ENCODE measurements at places on chromosomes 12 and 14.
A peak's percentile ranks its signal among the peaks of the same experiment; 100 is the strongest.

GRCh38 chr12:16063726-16064125 is 152.6 kb downstream of the DERA start:
- no peak for DNase-seq

GRCh38 chr12:31323391-31324115 is 2.4 kb downstream of the SINHCAF start:
- peak; percentile 54 for DNase-seq

GRCh38 chr14:41461380-41461779 is 145.3 kb upstream of the LRFN5 start:
- no peak for DNase-seq

GRCh38 chr12:52669426-52669825 is 10.8 kb downstream of the KRT1 start:
- DNase-seq = no peak

DNA sequence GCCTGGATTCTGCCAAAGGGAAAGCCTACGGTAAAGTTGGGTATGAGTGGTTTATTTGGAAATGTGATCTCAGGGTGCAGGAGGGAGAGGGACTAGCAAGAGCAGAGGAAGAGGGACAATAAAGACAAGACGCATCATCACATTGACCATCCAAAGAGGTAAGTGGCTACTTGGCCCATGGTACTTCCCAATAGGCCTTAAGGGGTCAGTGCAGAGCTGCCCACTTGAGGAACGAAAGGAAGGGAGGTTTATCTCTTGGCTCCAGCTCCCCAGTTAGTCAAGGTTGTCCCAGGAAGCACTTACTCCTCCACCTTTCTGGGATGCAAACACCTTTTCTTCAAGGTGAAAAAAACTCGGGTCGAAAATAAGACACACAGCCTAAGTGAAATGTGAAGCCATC is 323.9 kb downstream of the TMEM132D start:
- DNase-seq = no peak

DNA sequence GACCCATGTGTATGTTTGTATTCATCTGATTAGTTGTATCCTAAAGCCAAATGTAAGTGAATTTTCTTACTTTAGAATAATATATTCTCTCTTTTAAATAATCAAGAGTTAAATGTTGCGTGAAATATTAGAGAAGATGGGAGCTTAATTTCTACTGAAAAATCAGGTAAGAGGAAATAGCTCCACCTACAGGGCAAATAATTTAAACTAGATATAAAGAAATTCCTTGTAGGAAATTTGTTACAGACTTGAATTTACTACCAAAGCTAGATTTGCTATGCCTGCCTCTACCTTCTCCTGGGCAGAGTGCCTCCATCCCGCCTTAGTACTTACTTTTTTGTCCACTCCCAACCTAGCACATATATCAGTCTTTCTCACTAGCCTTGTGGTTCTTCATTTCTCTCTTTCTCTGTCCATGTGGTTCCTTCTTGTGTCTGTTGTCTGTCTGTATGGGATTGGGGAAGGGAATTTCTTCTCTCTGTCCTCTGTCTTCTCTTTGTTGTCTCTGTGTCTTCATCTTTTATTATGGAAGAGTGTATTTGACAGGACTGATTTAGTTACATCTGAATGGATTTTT is 44.7 kb downstream of the PALS1 start:
- no peak for DNase-seq

DNA sequence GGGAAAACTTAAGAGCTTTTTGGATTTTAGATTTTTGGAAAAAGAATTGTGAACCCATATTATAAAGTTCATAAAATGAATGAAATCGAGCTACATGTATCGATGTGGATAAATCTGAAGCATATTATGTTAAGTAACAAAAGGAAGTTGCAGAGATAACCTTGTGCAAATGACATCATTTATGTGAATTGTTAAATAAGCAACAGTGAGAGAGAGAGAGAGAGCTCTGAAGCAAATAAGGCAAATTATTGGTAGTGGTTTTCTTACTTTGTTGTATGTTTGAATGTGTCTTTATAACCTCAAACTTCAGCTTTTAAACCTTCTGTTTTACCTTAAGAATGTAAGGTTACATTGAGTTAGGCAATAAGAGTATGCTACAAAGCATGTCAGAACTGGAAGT is 78.8 kb downstream of the ERC1 start:
- DNase-seq = no peak

DNA sequence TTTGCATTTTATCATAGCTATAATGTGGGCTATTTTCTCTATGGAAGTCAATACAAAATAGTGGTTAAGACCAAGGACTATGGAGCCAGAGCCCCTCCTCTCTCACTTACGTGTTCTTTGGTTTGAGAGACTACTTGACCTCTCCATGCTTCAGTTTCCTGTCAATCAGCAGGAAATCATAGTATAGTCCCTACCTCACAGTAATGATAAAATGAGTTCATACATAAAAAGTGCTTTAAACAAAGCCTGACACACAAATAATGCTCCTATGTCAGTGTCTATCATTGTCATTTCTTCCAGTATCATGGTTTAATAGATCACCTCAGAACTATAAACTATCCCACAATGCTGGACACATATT is 90.4 kb downstream of the MED13L start:
- no peak for DNase-seq

DNA sequence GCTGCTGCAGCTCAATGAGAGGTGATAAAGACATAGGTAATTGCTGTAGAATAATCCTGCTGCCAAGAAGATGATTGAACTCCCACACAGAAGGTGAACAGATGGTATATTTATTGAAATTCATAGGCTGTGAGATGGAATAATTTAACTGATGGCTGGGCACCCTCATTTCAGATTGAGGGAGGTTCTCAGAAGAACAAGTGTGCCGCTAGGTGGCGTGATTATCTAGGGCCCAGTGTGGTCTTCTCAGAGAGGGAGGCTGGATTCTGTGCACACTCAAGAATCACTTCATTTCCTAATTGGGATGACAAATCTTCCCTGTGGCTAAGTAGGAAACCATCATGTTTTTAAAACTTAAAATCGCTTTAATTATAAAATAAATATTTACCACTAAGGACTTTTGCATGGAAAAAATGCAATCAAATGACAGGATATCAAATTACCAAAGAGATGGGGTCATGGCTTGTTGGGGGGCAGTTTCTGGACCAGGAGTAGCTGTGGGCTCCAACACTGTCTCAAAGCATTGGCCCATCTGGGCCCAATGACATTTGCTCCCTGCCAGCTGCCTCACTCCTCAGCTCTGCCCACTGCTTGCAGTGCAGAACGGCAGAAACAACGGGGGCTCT is 132.3 kb downstream of the SNAPC1 start:
- no peak for DNase-seq

DNA sequence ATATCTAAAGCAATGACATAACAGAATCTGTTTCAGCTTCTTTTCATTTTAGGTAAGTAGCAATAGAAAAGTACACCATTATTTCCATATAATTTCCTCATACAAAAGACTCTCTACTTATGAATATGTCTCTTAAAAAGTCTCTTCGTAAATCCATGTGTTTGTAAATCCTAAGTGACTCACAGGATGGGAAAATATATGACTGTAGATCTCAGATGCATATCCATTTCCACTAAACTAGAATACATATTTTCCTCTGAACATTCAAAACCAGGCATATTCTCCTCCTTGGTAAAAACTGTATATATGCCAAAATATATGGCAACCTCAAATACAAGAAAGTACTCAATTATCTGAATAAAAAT is 93.6 kb downstream of the TXNDC16 start:
- DNase-seq = no peak

- DNase-seq = no peak
Observed at GRCh38 chr14:52413729-52414408, 99.8 kb downstream of the PTGER2 start.

DNA sequence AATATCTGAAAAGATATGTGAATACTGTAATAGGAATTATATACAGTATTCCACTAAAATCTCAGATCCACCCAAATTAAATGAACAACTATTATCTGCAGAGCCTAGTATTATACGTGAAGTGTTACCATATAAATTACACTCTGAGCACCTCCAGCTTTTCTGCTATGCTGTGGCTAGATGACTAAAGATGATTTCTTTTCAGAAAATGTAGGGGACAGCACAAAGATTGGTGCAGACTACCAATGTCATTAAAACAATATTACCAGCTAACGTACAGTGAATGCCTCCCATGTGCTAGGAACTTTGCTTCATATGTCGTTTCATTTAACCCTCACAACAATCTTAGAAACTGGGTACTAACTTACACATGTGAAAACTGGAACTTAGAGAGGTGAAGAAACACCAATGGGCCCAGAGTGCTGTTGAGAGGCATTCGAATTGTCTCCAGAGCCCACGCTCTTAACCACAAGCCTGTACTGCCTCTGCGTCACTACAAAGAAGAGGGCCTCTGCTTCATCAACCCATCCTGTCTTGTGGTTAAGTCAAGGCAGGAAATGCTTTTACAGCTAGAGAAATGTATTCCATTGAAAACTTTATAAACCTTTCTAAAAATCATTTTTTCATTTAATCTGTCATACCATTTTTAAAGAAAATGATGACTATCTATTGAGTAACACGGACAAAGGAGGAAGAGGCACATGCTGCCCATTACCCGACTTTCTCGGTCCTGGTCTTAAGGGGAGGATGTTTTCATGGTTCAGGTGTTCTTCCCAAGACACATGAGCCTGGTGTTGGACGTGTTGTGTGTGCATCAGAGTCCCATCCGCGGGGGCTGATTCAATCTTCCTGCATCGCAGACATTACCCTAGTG is 1.3 kb downstream of the GPR65 start:
- DNase-seq = peak; percentile 41

DNA sequence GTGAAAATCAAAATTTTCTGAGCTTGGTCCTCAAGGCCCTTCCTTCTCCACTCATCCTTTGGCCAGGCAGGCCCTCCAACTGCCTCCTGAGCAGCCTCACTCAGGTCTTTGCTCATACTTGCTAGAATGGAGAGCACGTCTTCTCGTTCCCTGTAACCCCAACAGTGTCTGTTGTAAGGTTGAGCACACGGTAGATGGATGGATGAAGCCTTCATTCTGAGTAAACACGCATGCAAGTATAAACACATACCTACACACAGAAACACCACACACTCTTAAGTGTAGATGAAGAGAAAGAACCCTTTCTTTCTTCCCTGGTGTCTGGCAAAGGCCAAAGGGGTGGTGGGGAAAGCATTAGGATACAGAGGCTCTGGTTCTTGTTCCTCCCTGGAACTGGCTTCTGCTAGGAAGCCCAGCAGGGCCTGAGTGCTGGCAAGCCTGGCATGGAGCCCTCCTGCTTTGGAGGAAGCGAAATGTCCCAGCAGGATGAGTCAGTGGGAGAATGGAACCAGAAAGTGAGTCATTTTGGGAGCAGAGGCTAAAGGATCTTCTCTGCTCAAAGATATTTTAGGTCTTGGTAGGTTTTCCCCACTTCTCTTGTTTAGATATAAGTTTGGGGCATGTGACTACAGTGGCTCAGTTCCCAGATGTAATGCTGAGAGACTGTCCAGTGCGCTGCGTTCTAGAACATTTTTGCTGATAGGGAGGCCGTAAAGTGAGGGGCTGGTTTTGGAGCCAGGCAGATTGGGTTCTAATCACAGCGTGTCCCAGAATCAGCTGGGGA is 127.4 kb downstream of the CACNA1C start:
- DNase-seq = no peak

GRCh38 chr14:72830786-72831594 is 62.9 kb downstream of the DPF3 start:
- no peak for DNase-seq

- no peak for DNase-seq
Observed at GRCh38 chr12:6884539-6884938, 11.4 kb upstream of the SPSB2 start.

DNA sequence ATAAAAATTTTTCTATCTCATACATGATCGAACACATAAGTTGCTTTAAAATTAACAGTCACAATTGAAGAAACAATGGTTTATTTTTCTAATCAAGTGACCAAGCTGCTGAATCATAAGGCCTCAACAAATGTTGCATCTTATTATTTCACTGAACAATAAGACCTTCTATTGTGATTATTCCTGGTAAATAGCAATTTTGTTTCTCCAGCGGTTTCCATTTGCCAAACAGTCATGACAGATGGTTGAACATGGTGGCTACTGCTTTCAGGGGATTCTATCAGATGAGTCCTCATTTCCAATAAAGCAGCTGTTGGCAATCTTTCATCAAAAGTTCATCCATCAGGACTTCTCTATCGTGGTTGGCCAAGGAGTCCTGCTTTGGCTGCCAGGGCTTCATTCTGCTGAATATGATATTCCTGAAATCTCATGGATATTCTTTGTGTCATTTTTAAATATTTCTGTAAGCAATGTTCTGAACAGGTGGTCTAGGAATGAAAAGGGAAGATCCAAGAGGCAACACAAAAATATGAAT is 13.0 kb downstream of the TOMM20L start:
- DNase-seq = no peak

- DNase-seq = no peak
Observed at GRCh38 chr12:53572134-53572758, 53.9 kb downstream of the ATF7 start.

GRCh38 chr12:10158406-10158805 is 13.5 kb downstream of the OLR1 start:
- no peak for DNase-seq

GRCh38 chr12:30687265-30687986 is 8.2 kb downstream of the IPO8 start:
- no peak for DNase-seq

DNA sequence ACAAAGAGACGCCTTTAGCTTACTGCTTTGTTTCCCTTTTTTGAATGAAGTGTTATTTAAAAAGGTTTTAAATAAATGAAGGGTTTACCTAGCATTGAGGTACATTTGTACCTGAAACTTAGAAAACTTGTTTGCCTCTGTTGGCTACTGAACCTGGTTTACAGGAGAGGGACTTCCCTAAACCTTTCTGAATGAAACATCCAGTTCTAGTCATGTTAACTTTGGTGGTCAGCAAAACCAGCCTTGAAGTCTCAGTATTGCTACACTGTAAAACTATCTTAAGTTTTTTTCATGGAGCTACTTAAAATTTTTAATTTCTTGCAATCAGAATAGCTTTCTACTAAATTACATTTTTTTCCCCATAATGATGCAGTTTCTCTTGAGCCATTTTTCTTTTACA is 38.2 kb downstream of the RASSF8 start:
- no peak for DNase-seq

- DNase-seq = no peak
Observed at GRCh38 chr14:55389330-55389729, 22.3 kb downstream of the ATG14 start.

DNA sequence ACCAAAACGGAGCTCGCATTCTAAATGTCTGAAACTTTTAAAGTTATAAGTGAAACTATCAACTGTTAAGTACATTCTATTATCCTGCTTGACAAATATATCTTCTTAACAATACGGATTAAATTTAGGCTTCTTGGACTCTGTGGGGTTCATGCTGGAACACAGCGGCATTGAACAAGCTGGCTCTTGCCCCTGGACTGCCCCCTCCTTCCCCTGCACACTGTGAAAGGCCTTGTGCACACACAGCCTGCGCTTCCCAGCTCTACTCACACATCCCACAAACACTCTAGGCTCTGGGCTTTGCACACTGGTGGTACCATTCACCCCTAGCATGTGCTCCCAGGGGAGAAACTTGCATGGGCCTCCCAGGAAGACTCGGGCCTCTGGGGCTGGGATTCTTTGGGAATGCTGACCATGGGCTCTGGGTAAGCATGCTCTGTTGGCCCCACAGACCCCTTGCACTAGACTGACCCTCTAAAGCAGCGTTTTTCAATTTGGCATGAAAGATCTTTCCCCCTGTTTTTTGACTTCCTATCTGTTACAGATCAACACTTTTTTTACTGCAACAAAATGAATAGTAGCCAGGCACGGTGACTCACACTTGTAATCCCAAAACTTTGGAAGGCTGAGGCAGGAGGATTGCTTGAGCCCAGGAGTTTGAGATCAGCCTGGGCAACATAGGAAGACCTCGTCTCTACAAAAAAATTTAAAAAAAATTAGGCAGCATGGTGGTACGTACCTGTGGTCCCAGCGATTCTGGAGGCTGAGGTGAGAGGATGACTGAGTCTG is 96.2 kb upstream of the CPM start:
- no peak for DNase-seq
